Activated CD4-positive, alpha-beta T cell treated with anti-CD3 and anti-CD28 coated beads for 1 hour (primary cell): ENCODE measurements at places on chromosomes 3 and 15.

DNA sequence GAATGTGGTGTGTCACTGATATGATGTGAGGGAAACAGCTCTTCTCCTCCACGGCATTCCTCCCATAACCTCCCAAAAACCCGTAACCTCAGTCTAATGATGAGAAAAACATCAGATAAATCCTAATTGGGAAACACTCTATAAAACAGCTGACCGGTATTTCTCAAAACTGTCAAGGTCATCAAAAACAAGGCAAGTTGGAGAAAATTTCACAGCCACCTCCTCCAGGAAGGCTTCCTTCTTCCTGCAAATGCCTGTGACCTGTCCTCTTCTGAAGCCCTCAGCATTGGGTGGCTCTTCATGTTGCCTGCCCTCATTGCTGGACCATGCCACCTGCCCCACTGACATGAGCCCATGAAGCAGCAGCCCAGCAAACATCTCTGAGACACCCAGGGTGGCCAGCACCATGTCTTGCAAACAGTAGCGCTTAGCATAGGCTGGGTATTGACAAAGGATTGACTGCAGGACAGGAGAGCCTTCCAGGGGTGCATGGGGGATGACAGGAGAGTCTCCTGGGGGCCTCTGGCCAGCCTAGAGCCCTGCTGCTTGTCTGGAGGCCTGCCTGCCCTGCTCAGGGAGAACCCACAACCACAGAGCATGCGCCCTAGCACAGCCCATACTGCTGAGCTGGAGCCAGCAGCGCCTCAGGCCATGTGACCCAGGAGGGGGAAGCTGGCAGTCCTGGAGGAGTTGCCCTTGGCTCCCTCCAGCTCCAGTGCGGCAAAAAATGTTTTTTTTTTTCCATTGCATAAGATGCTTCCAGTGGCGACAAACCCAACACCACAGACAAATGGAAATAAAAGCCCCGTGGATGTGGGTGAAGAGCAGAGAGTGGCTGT lies 49.7 kb downstream of the XXYLT1 start:
- DNase-seq, result no peak

GRCh38 chr3:39226106-39226741 lies 33.8 kb upstream of the XIRP1 start:
- no peak for DNase-seq

DNA sequence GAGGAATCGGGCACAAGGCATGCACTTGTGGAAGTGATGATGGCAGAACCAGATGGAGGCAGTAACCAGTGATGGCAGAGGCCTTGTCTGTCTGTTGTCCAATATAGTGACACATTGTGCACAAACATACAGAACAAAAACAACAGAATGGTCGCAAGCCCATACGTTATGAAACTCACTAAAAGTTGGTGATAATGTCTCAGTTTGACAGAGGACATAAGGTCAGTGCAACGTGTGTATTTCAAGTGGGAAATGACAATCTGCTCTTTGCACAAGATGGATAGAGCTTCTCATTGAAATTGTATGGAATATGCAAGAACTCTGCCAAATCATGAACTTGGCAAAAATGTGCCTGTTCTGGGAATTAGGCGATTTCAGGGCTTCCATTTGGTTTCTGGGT lies 169.2 kb downstream of the EPHB1 start:
- no peak for DNase-seq

DNA sequence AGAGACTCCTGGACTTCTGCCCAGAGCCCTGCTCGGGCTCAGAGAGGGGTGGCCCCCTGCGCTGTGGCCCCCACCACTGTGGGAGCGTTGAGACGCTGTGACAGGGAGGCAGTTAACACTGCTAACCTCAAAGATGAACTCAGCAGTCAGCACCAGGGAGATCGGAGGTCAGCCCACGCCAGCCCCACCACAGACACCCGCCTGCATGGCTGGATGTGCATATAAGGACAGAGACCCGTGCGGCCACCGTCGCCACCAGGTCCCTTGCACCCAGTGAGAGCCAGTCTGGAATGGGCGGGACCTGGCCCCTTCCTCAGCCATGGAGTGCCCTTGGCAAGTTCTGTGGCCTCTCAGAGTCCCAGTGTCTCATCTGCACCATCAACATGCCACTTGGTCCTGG lies 48.5 kb upstream of the FURIN start:
- DNase-seq, result no peak

DNA sequence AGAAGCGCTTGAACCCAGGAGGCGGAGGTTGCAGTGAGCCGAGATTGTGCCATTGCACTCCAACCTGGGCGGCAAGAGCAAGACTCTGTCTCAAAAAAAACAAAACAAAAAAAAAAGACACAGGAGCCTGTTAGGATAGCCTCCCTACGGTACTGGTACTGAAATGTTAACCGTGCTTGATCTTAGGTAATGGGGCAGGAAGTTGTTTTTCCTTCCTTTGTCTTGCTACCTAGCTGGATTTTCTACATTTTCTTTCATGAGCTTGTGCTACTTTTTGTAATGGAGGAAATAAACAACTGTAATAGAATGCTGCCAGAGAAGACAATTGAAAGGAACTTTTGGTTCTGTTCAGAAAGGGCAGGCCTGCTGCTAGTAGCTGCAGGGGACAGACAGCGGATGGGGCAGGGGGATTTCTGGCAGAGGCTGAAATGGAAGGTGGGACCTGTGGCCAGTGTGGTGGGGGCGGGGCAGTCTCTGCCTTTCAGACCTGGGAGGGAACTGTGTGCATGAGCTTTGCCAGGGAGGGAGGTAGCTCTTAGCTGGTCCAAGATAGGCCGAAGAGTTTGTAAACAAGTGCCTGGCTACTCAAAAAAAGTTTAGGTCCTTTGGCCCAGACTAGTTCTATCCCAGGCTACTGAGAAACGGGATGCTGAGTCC lies 49.0 kb upstream of the SEMA4B start:
- DNase-seq, result no peak

DNA sequence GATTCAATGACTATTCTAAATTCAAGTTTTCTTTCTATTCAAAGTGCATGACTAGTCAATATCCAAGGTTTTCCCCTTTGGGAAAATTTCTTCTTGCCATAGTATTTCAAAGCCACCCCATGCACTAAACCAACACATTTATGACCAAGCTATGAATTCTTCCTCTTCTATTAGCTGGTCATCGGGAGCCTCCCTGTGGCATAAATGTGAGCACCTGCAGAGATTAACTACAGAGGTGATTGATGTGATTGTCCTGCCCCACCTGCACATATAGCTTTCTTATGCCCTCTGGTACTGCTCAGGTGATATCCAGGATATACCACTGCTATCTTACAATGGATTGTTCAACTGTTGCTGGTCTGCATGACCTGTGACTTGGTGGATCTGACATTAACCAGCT lies 694.9 kb downstream of the ZBBX start:
- no peak for DNase-seq

GRCh38 chr15:72991026-72991425 lies 61.2 kb upstream of the NEO1 start:
- no peak for DNase-seq
